ENCODE measurements at places on chromosomes 1 and 21. TPM values are rescaled to one million over a fixed set of nuclear protein-coding genes. Genes with fewer than 3 reads are reported as not detected.

Gene DSCAM
- 0.28 TPM for total RNA-seq

Gene ZFYVE9
- 67.1 TPM for total RNA-seq

Gene CFAP141
- not detected for total RNA-seq

Gene UQCRHL
- total RNA-seq, result 0.68 TPM

Gene TEDDM1
- not detected for total RNA-seq

Gene KMO
- total RNA-seq, result 0.07 TPM

Gene PTGS2
- 99.1 TPM for total RNA-seq

Gene RASSF5
- total RNA-seq, result 6.3 TPM

Gene JAM2
- total RNA-seq, result not detected

Gene GRIK3
- total RNA-seq, result not detected

Gene TSPAN1
- 28.4 TPM for total RNA-seq

Gene SLC6A17
- under 0.01 TPM for total RNA-seq

Gene KCNE1
- total RNA-seq, result 0.34 TPM

Gene HTR6
- not detected for total RNA-seq

Gene LCE3E
- total RNA-seq, result 8.5 TPM

Gene PAQR7
- total RNA-seq, result 13.3 TPM

Gene FUCA1
- 21.0 TPM for total RNA-seq

Gene OR10Z1
- not detected for total RNA-seq

Gene SGIP1
- total RNA-seq, result not detected

Gene RRAGC
- 40.6 TPM for total RNA-seq

Gene GPR153
- total RNA-seq, result 17.9 TPM

Gene EIF2D
- total RNA-seq, result 62.0 TPM

Gene CD5L
- not detected for total RNA-seq

Gene FAM163A
- total RNA-seq, result not detected

Gene MEGF6
- total RNA-seq, result 3.1 TPM

Gene AMY1C
- 0.07 TPM for total RNA-seq

Gene NUF2
- 0.68 TPM for total RNA-seq

Gene RGS4
- total RNA-seq, result 0.07 TPM

Gene CSF1
- 11.7 TPM for total RNA-seq

Gene KCNJ10
- total RNA-seq, result not detected

Gene RASAL2
- 24.8 TPM for total RNA-seq

Gene FAM72B
- under 0.01 TPM for total RNA-seq

Gene OR6F1
- total RNA-seq, result not detected

Gene SIPA1L2
- total RNA-seq, result 38.6 TPM

Gene DLGAP3
- under 0.01 TPM for total RNA-seq

Gene KIF14
- total RNA-seq, result 1.0 TPM

Gene PDZK1IP1
- 0.68 TPM for total RNA-seq

Gene KIF26B
- total RNA-seq, result 12.4 TPM

Gene INTS7
- total RNA-seq, result 26.0 TPM

Gene ERVH48-1
- total RNA-seq, result not detected

Gene LAPTM5
- under 0.01 TPM for total RNA-seq

Gene RNF186
- total RNA-seq, result not detected

Gene MYBPH
- not detected for total RNA-seq

Gene DCDC2B
- total RNA-seq, result not detected

Gene SYT14
- total RNA-seq, result 0.14 TPM

Gene ZNF697
- total RNA-seq, result 12.6 TPM

Gene CATSPERE
- 0.43 TPM for total RNA-seq

Gene COA6
- 51.9 TPM for total RNA-seq

Gene C1QA
- not detected for total RNA-seq

Gene NBPF26
- total RNA-seq, result 40.2 TPM

Gene ATXN7L2
- total RNA-seq, result 2.1 TPM

Gene PTPN22
- 0.57 TPM for total RNA-seq

Gene SCMH1
- 10.7 TPM for total RNA-seq

Gene USP48
- total RNA-seq, result 35.2 TPM

Gene SPRR4
- not detected for total RNA-seq

Gene S100A7
- 2.1 TPM for total RNA-seq

Gene LRRC71
- not detected for total RNA-seq
